Fibroblast of skin of abdomen (primary cell): ENCODE measurements at places on chromosomes 6 and 20.

GRCh38 chr6:107506145-107506544 is 16.2 kb downstream of the SOBP start:
- no peak for DNase-seq

DNA sequence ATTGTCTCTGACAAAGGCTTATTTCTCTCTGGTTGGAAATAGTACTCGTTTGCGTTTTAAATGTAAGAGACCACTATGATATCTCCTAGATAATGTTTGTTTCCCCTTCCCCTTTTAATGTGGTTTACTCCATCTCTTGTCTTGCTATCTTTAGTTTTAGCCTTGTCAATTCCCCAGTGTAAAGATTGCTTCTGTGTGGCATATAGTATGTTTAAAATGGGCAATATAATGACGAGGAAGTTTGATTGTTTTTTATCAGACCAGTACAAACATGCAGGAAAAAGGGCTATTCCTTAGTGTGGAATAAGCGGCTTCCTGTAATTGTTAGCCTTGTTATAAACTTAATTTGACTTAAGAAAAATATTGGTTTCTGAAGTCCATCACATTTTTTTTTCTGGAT is 3.1 kb downstream of the QKI start:
- no peak for DNase-seq

DNA sequence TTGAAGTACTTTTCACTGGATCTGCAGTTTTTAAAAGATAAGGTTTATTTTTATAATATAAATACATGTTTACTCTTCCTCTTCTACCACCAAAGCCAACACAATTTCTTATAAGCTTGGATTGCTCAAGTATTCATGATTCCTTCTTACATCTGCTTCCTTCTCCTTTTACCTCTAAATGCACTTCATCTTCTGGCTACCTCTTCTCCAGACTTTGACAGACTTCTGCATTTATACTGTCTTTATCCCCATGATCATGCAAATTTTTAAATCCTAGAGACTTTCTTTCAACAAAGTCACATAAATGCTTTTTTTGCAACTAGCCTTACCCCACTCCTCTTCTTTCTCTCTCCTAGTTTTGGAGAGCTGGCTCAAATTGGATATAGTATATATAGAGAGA is 142.9 kb downstream of the TFAP2B start:
- DNase-seq: no peak

DNA sequence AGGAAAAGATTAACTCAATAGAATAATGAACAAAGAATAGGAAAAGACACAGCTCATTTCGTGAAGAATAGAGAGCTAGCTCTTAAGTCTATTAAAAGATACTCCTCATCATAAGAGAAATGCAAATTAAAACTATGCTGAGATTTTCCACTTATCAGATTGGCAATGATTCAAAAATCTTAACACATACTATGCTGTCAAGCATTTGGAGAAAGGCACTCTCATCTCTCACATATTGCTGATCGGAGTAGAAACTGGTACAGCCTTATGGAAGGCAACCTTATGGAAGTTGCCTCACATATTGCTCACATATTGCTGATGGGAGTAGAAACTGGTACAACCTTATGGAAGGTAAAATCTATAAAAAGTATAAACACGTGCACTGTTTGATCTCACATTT is 21.4 kb upstream of the PLAGL1 start:
- DNase-seq: no peak

GRCh38 chr20:54221353-54221752 is 13.5 kb downstream of the PFDN4 start:
- DNase-seq: no peak

DNA sequence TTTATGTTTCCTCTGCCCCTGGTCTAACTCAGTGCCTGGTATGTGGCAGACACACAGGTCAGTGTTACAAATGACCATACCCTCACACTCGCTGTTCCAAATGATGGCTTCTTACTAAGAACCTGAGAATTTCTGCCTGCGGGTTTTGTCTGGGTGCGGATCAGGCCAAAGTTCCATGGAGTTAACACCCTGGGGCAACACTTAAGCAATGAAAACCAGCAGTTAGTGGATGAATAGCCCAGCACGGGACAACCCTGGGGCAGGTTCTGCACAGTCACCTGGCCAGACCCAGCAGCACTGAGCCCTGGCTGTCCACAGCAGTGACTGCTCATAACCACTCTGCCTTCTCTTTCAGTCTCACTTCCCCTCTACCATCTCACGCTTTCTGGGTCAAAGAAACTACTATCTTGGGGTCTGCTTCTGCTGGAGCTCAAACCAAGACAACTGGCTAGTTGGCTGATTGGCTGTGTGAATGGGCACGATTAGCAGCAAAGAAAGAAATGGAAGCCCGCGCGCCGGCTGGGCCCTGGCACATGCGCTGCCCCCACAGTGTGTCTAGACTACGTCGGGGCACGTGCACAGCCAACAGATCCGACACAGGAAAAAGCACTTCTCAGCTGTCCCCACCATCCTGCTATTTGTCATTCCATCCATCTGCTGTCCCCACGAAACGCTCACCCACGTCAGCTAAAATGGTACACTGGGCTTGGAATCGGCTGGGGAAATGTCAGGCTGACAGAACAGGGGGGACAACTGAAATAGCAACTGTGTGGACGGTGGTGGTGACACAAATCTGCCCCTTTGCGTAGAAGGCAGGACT is 36.6 kb downstream of the MGME1 start:
- no peak for DNase-seq

DNA sequence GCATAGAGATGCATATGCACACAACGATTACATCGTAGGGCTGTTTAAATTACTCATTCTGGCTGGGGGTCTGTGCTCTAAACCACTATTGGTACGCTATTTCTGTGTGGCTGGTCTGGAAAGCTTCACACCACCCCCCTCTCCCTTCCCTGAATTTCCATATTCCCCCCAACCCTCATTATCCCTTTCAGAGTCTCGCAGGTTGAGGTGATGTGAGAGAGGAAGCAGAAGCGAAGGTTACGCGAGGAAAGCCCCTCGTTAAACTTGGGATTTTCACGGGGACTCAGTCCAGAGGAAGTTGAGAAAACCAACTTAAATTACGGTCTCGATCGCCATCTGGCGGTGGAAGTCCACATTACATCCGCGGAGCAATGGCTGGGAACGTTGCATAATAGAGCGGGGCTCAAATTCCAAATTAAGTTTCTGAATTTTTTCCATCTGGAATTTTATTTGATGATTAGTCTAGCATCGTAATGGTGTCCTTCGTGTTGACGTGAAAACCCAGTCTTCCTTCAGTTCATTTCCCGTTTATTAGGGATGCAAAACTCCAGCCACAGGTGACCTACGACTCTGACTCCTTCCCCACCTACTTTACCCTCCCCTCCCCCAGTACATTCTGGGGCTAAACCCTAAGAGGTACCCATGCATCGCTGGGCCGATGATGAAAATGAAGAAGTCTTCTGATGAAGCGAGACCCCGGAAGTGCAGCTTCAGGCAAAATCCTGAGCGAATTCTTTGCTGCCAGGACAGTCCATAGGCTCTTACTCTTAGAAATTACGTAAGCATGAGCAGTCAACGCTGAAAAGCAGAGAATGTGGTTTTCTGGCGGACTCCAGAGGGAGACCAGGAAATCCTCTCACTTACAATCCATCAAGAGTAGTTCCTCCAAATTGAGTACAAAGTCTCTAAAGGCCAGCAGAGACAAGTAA is 19.7 kb downstream of the HLA-DOB start:
- peak; percentile 64 for DNase-seq

- no peak for DNase-seq
These were observed 2.2 kb downstream of the IFNGR1 start for GRCh38 chr6:137216875-137217553.

DNA sequence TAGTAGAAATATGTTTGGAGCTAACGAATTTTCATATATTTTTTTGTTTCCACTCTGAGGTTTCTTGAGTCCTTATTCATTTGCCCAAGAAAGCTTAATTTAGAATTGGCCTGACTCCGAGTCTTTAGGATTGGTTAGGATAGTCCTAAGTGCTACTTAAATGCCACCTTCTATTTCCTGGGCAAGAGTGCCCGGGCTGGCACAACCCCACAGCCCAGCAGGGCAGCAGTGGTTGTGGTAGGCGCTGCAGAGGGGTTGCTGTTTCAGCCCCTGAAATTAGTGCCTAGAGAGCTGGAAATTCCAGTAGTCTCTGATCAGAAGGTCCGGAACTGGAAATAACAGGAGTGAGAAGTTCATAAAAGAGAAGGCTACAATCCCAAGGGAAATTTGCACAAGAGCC is 139.4 kb upstream of the TENT5A start:
- no peak for DNase-seq

DNA sequence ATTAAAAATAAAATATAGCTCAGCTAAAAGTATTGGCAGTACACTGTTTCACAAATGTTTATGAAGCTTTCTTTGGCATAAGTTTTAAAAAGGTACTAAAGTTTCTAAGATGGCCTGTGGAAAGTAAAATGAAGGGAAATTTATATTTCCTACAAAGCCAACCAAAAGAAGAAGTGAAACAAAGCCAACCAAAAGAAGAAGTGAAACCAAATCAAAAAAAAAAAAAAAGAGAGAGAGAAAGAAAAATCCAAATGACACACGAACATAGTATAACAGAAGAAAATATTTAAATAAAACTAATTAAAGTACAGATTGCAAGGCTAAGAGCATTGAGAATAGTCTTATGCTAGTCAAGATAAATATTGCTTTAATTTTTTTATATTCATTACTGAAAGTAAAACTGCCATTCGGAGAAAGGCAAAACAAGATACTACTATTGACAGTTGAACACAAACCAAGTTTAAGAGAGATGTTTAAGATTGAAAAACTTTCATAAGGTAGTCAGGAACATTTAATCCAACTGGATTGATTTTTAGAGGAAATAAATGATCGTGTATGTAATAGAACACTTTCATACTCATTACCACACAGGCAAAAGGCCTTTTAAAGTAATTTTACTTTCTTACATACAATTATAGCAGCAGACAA is 12.8 kb upstream of the KHDRBS2 start:
- DNase-seq: no peak

DNA sequence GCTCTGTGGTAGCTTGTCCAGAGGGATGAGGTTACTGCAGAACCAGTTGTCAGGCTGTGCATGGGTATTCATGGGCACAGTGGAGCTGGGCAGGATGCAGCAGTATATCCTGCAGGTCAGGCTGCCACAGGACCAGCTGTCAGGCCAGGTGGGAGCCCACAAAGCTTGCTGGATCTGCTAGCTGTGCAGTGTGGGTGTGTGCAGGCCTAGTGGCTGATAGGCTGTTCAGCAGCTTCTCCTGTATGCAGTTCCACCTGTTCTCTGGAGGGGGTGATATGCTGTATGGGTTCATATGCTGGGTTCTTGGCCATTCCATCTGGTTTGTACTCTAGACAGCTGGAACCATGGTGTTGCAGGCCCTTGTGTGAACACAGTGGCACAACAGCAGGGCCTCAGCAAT is 40.6 kb upstream of the TPD52L1 start:
- DNase-seq: no peak

- peak; percentile 43 for DNase-seq
These were observed 35.9 kb downstream of the FOXC1 start for GRCh38 chr6:1645466-1646185.

DNA sequence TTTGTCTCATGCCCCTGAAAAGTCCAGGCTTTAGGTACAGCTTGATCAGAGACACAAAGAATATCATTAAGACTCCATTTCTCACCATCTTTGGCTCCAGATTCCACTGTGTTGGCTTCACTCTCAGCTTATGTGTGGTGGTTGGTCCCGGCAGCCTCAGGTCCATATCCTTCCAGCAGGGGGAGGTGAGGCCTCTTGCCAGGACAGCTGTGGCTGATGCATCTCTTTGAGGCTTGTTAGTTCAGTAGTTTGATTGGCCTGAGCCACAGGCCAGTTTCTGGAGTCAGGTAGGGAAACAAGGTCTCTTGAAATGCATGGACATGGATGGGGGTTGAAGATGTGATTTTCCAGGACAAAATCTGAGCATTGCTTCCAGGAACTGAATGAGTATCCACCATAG is 62.4 kb downstream of the JAG1 start:
- peak; percentile 56 for DNase-seq

- peak; percentile 74 for DNase-seq
These were observed 48.2 kb downstream of the GMDS start for GRCh38 chr6:2197177-2197671.

- peak; percentile 61 for DNase-seq
These were observed 178.2 kb downstream of the FOXC1 start for GRCh38 chr6:1787894-1788293.

- peak; percentile 42 for DNase-seq
These were observed 171.1 kb downstream of the MCHR2 start for GRCh38 chr6:99822741-99823512.

DNA sequence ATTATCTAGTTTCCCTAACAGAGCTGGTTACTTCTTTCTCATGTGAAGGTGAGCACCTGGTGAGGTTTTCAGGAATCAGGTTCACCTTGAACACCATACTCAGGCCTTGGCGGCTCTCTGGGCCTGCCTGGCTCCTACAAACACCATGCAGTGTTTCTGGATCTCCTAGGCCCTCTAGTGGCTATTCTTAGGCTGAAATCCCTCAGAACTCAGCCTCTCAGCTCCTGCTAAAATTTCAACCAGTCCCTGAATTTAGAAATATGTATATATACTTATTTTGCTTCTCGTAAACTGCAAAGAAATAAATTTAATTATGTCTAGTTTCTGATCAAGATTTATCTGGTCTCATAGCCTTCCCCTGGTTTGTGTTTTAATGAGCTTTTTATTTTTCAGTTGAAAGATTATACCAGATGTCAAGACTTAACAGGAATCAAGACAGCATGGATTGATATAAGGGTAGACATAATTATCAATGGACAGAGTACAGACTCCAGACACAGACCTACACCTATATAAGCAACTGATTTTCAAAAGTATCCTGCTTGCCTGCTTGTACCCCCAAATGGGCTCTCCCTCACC is 55.9 kb downstream of the ANKEF1 start:
- DNase-seq: peak; percentile 49

DNA sequence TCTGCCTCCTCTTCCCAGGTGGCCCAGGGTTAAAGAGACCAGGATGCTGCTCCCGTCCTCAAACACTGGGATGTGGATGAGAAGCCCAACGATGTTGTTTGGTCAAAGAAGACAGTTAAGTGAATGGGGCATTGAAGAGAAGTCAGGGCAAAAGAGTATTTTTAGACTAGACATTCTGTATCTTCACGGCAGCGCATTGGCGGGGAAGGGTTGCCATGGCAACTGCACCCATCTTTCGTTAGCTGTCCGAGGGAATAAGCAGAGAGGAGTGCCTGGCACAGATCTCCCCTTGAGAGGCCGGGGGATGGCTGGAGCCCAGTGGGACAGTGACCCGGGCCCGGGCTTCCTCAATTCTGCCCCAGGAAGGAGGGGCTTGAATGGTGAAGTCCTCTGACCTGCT is 56.4 kb upstream of the GPR31 start:
- DNase-seq: no peak
